ENCODE measurements at places on chromosomes 3 and 15.

GRCh38 chr3:48232232-48232631 is 8.7 kb upstream of the ZNF589 start:
- no peak for DNase-seq

- no peak for DNase-seq
These were observed 195.1 kb downstream of the SI start for GRCh38 chr3:164883171-164883570.

GRCh38 chr3:49652903-49653415 is 21.2 kb upstream of the APEH start:
- DNase-seq = no peak

DNA sequence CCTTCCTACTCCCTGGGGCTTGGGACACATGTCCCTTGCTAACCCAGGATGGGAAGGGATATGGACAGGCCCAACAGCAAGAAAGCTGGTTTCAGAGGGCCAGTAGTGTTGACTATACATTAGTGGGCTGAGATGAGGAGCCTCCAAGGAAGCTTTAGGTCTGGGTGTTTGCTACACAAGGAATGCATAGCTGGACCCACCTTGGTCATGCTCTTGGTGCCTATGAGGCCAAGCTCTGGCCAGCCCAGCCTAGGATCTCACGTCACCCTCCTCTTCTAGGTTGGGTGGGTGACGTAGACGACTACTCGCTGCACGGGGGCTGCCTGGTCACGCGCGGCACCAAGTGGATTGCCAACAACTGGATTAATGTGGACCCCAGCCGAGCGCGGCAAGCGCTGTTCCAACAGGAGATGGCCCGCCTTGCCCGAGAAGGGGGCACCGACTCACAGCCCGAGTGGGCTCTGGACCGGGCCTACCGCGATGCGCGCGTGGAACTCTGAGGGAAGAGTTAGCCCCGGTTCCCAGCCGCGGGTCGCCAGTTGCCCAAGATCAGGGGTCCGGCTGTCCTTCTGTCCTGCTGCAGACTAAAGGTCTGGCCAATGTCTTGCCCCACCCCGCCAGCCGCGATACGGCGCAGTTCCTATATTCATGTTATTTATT is 653 bp upstream of the WDR6 start:
- DNase-seq = peak; percentile 61

- no peak for DNase-seq
These were observed 173.2 kb downstream of the TPRG1 start for GRCh38 chr3:189344996-189345395.

- no peak for DNase-seq
These were observed 265.1 kb upstream of the COL8A1 start for GRCh38 chr3:99373088-99373845.

GRCh38 chr3:194554473-194555123 is 67.8 kb upstream of the ATP13A3 start:
- no peak for DNase-seq

- DNase-seq = no peak
These were observed 62.5 kb downstream of the SFMBT1 start for GRCh38 chr3:52983336-52983807.

DNA sequence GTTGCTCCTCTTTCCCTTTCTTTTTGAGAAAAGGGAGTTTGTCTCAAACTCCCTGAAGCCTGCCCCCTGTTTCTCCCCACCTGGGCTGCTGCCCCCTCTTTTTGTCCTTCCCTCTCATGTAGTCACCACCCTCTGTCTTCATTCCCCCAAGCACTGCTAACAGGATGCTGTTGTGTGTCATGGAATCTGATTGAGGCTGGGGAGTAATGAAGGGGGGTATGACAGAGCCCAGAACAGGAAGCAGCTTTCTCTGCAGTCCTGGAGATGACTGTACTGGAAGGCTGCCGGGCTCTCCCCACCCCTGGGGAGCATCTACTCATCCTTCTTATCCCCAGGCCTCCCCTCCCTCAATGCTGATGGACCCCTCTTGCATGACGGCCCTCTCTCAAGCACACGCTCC is 181.6 kb downstream of the ABHD5 start:
- DNase-seq = peak; percentile 92

DNA sequence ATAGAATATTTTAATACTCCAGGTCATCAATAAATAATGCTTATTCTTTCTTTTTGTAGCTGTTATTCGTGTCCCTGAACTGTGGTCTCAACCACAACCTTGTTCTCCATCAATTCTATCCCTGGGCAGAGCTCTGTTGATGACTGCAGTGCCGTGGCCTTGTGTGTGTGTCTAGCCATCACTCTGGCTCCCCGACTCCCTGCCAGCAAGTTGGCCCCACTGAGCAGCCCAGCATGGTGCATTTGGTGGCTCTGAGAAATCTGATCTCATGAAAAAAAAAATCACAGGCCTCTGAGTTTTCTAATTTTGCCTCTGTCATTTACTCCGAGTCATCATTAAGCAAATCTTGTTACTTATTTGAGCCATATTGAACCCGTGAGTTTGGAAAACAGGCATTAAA is 164.7 kb downstream of the GOLGA6L6 start:
- no peak for DNase-seq

DNA sequence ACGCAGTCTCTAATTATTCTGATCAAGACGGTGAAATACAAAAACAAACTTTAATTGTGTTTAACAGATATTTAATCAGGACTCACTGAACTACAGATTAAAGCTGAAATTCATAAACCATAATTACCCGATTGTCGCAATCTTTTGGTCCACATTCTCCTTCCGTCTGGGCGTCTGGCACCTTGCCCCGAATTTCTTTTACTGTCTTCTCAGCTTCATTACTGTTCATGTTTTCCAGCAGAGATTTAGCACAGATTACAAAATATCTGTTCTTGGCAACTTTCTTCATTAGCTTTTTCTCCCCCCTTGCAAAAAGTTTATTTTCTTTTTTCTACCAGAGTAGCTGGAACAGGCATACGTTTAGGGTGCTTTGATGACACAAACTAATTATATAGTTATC is 271.4 kb downstream of the TIGIT start:
- DNase-seq = no peak

DNA sequence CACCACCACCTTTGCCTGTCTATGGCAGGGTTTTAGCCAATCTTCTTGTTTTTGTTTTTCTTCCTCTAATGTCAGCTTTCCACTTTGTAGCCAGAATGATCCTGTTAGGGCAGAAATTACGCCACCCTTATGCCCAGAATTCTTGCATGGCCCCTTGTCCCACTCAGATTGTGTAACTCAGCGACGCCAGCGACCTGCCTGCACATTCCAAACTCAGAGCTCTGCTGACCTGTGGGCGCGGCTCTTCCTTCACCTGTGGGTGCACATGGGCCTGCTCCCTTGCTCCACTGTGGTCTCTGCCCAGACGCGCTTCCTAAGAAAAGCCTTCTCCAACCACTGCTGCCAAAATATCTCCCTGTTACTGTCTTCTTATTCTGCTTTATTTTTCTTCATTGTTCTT is 45.0 kb downstream of the MED12L start:
- no peak for DNase-seq

DNA sequence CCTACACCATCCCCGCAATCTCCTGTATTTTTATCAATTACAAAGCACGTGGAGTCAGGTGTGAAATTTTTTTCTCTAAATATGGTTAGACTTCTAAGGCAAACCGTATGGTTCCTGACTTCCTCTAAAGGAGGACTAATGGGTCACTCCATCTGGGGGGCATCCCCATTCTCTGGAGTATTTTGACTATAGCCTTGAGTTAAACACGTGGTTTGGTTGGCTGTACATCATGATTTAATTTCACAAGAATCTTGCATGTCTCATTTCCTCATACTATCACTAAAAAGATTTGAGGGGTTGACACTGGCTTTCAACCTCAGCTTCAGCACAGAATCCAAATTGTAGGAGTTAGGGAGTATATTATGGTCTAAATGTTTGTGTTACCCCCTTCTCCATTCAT is 25.3 kb upstream of the ZNF770 start:
- peak; percentile 65 for DNase-seq

DNA sequence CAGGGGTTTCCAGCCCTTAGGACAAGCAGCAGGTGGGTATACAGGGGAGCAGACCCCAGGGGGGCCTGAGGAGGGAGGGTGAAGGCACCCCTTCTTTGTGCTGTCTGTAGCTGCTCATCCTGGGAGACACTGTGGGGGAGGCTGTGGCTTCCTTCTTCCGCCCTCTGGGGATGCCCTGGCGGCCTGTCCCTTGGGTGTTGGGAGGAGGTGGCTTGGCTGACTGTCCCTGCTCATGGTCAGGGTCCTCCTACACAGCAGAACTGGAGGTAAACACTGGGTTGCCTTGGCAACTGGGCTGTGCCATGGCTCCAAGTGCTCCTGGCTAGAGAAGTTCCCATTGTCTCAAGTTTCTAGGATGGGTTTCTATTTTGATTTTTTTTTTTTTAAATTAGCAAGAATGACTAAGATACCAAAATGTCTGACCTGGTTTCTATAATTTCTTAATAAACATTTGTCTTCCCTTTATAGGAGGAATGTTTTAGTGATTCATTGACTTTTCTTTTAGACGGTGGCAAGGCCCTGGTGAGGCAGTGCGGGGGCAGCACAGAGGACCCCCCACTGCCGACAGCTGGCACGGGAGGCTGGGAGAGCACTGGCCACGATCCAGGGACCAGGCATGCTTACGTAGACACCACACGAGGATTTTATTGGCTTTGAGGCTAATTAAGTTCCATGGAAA is 12.4 kb downstream of the KLF13 start:
- DNase-seq = peak; percentile 62

DNA sequence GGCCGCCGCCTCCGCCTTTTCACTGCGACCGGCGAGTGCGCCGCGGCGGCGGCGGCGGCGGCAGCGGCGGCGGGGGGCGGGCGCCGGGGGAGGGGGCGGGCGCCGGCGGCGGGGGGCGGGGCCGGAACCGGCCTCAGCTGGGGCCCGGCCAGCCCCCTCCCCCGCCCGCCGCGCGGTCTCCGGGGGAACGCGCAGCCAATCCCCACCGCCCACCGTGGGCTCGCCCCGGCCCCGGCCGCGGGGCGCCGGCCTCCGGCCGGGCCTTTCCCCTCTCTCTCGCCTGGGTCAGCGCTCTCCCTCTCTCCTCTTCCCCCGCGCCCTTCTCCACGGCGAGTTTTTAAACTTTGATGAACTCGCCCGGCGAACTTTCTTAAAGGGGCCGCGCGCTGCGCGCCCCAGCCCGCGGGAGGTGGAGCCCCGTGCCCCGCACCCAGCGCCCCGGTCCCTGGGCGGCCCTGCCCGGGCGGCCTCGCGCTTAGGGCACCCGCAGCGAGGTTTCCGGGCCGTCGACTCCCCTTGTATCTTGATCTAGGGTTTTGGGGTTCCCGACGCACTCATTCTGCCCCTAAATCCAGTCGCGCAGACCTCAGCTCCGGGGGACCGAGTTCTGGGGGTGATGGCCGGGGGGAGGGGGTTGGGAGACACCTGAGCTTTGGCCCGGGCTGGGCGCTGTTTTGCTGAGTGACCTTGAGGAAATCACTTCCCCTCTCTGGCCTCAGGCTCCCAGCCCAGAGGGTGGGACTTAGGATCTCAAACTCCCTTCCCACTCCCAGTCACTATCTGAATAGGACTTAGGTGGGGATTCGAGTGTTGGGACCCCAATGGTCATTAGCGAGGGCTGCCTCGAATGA is at the start of gene RBPMS2:
Gene RBPMS2, minus strand, starts transcription at position 39 of the 851 bp plus-strand sequence. CDS start 270 bp downstream, outside the sequence.
- no peak for DNase-seq

DNA sequence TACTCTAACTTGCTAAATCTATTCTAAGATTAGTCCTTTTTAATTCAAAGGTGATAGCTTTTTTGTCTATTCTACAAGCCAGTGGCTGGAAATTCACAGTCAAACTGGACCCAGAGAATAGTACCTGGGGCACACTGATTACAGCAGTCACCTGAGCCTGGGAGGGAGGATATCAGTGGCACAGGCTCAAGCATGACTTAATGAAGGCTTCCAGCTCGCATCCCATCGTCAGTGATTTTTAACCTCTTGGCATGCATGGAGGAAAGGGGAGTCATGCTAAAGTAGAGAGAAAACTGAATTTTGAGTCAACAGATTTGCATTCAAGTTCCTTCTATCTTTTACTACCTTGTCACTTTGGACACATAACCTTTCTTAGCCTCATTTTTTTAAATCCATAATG is 24.8 kb downstream of the GOLIM4 start:
- DNase-seq = no peak
